ENCODE measurements at places on chromosomes 12 and 14. TPM values are rescaled to one million over a fixed set of nuclear protein-coding genes. Genes with fewer than 3 reads are reported as not detected.
A peak's percentile ranks its signal among the peaks of the same experiment; 100 is the strongest.

Gene PRPH
- 3.3 TPM for total RNA-seq

Gene LTBR
- 81.0 TPM for total RNA-seq

Gene PIWIL1
- total RNA-seq = 0.44 TPM

Gene PHC1
- 41.8 TPM for total RNA-seq

Gene TEX52
- total RNA-seq = 1.5 TPM

Gene C12orf60
- 4.5 TPM for total RNA-seq

Gene MMP17
- 48.6 TPM for total RNA-seq

Gene EIF2S1
- total RNA-seq = 84.8 TPM

Gene PRICKLE1
- 62.9 TPM for total RNA-seq

Gene GDF3
- total RNA-seq = 0.21 TPM

Gene MYBPC1
- 0.21 TPM for total RNA-seq

Gene AKAP6
- total RNA-seq = 66.8 TPM

Gene P2RX2
- not detected for total RNA-seq

Gene BCL2L14
- 1.1 TPM for total RNA-seq

DNA sequence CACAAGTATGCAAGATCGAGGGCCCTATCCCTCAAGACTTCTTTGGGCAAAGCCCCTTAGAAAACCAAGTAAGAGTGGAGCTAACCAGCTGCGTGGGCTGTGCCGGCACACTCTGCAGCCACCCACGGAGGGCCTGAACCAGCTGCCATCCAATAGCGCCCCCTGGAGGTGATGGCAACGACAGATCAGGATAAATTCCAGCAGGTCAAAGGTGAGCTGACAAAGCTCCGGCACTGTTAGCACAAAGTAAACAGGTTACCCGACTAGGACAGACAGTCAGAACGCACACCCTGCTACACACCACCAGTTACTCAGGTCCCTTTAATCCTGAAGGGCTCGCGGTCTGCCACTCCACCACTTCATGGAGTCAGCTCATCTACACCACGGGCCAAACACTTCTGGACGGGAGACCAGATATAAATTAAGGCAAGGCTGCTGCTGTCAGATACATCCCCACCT, 4.9 kb downstream of the ZBTB39 start:
- no peak for ATAC-seq

GRCh38 chr12:94644141-94644979, 6.0 kb downstream of the TMCC3 start:
- ATAC-seq = no peak

DNA sequence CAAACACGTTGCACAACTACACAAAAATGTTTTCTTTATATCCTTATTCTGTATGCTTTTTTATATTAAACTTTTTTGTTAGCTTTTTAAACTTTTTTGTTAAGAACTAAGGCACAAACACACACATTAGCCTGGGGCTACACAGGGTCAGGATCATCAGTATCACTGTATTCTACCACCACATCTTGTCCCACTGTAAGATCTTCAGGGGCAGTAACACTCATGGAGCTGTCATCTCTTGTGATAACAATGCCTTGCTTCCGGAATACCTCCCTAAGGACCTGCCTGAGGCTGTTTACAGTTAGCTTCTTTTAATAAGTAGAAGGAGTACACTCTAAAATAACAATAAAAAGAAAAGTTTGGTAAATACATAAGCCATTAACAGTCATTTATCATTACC, 42.2 kb downstream of the PLEKHA5 start:
- no peak for ATAC-seq

- ATAC-seq = no peak
These were observed 22.1 kb downstream of the FGD6 start for GRCh38 chr12:95195122-95195521.

DNA sequence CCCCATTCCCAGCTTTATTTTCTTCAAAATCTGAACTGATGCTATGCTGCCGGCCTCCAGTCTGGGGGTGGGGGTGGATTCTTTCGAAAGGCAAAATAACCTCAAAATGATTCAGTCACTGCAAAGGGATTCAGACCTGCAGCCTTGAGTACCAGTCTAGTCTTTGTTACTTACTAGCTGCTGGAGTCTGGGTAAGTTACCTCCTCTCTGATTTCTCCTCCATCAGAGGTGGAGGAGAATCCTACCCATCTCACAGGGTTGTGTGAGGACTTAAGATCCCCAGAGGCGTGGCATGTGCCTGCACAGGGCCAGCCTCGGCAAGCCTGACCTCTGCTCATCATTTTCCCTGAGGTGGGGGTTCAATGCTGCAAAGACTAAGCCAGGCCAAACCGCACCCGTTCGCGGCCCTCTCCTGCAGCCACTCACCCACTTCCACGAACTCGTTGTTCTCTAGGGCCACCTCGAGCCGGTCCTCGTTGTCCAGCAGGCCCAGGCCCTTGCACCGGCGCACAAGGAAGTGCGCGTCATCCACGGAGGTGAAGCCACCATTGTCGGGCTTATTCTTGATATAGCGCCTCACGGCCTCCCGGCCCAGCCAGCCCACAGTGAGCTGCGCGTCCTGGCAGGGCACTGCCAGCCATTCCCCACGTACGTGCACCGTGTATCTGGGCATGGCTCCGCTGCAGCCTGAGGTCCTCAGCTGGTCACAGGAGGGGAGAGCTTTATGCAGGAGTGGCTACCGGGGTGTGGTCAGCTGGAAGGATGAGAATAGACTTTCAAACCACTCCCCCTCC, 709 bp downstream of the HAL start:
- no peak for ATAC-seq

DNA sequence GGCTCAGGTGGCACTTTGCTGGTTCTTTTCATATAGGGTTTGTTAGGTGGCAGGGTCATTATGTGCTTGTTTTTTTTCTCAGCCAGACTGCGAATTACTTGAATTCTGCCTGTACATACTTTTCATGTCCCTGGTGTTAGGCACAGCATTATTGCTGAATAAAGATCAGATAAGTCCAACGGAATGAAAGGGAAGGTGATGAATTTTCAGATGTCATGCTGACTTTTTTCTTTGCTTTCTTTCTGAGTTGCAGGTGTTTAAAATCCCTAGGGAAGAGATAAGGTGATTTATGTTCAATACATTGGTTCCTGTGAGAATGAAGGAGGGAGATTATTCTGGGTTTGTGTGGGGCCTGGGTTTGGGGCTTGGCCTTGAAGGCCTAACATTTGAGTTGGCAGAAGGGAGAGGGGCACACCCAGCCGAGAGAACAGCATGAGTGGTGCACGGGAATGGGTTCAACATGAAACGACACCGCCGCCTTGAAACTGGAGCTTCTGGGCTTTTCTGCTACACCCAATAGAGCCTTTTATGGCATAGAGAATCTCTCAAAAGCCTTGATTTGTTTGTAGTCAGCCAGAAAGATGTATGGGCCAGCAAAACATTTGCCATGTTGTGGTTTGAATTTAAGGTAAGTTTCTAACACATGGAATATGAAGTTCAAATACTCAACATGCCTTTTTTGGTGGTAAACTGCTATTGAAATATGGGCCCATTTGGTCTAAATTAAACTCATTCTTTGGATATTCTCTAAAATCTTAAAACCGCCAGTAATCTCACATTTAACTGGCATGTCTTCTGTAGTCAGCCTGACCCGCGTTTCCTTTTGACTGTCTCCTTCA, 477.0 kb downstream of the PCNX1 start:
- no peak for ATAC-seq

DNA sequence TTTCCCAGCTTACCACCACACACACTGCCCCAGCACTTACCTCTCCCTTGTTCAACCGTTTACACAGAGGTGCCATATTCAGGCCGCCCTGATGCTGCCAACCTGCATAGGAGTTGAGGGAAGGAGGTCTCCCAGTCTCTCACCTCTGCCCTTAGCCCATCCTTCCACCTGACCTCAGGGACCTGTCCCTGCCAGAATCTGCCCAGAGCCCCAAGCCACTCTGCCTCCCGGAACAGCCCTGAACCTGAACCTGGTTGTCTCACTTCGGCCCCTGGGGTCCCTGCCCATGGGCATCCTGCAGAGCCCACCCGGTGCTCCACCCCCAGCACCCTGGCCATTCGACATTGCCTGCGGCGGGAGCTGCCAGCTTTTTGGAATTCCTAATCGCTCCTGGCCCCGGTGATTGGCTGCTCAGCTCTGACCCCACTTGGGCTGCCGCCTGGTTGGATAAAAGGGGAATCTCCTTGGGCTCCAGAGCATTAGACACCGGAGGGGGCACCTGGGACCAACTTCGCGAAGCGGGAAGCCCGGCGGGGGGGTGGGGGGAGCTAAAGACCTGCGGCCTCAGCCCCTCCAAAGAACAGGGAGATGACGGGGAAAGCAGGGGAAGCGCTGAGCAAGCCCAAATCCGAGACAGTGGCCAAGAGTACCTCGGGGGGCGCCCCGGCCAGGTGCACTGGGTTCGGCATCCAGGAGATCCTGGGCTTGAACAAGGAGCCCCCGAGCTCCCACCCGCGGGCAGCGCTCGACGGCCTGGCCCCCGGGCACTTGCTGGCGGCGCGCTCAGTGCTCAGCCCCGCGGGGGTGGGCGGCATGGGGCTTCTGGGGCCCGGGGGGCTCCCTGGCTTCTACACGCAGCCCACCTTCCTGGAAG, at the start of gene VSX2:
VSX2 (plus strand) TSS at position 476 of the 874 bp plus-strand sequence; CDS start at position 589, 113 bp downstream.
- ATAC-seq = peak; percentile 7

GRCh38 chr12:49288412-49288853, 6.5 kb upstream of the PRPH start:
- ATAC-seq = no peak

- ATAC-seq = no peak
These were observed 38.0 kb upstream of the EIF5 start for GRCh38 chr14:103296007-103296406.

GRCh38 chr14:97218274-97218673, 421.1 kb downstream of the VRK1 start:
- peak; percentile 62 for ATAC-seq

DNA sequence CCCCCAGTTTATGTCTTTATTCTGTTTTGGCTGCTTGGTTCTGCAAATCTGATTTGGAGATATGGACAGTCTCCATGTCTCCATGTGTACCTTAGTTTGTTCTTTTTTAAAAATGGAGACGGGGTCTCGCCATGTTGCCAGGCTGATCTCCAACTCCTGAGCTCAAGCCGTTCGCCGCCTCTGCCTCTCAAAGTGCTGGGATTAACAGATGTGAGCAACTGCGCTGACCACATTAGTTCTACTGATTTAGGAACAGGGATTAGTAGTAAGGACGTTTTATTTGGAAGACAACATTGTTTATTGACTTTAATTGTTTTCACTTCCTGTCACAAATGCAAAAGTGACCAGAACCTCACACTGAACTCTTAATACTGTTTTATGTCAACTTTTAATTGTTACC, 14.7 kb downstream of the AEBP2 start:
- no peak for ATAC-seq

DNA sequence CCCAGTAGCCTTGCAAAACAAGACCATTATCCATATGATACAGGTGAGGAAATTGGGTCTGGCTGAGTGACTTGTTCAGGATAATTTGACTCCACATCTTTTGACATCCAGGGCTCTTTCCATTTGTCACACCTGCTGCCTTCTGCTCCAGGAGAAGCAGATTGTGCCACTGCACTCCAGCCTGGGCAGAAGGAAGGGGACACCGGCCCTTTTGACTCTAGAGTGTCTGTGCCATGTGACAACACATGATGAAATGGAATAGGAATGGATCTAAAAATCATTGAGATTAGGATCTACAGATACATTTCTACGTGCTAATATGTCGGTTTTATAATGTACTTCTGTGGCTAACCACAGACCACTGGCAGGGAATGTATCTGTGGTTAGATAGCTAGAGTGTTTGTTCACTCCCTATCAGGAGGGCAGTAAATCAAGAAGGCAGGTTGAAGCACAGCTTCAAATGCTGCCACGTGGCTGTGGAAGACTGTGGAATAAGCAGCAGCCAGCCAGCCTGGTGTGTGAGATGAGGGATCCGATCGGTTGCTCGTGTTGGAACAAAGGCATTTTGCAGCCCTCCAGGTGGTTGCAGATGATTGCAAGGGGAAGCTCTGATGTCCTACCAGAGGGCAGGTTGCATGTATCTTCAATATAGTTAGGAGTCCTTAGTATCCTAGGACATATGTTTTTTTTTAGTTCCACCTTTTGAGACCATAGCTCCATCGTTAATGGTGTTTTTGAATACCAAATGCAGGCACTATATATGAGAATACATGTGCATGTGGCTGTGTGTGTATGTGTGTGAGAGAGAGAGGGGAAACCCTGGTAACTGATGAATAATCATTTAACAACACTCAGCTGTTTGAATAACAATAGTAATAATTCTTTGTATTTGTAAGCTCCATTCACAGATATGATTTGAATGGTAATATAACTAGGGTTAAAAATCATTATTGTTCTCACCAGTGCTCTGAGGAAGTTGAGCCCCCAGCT, 28.6 kb downstream of the EML1 start:
- ATAC-seq = peak; percentile 55

DNA sequence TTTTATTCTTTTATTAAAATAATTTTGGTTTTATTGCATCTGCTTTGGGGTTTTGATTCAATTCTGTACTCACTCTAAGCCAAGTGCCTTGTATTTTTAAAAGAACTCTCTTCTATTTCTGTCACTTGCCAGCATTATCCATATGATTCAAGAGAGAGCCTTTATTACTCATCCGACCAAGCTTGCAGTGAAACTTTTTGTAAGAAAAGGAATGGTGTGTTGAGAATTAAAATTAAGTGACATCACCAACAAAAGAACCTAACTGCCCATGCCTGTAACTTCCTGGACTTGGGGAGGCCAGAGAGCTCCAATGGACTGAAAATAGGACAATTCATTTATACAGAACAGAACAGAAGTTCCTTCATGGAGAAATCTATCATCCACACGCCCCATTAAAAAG, 52.1 kb downstream of the GALNT4 start:
- peak; percentile 52 for ATAC-seq

- no peak for ATAC-seq
These were observed 3.9 kb downstream of the PALS1 start for GRCh38 chr14:67245104-67245503.

- no peak for ATAC-seq
These were observed 18.7 kb downstream of the VASH1 start for GRCh38 chr14:76780058-76780345.

DNA sequence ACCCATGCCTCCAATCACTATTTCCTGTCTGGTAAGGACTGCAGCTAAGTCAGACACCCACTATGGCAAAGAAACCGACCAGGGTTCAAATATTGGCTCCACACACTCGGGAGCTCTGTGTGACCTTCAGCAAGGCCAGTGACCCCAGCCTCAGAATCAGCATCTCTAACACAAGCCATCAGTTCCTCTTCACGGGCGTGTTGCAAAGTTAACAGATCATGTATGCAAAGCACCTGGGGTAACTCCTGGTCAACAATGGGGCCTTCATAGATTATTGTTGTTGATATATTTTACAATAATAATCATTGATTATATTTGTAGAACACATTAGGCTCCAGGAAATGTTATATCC, 6.2 kb upstream of the FAM222A start:
- no peak for ATAC-seq

DNA sequence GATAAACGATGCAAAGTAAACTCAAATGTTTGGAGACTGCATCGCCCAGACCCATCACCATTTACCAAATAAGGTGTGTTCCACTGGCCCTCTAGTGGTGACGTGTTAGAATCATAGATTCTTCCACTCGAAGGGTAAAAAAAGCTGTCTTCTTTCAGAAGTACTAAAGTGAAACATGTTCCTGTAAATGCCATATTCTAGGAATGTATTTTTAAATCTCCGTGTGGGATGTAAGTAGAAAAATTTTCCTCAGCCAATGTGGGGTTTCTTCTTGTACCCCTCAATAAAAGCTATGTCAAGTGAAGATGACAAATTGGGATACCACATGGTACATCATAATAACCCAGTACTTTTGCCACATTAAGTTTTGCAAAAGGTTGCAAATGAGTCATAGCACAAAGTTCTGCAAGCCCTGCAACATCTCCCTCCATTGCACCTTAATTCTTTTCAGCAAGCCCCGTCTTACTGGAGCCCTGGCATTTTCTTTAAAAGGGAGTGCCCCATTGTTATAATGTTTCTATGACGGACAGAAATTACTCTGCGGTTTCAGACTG, 100.8 kb downstream of the CCER1 start:
- no peak for ATAC-seq
